ENCODE measurements at places on chromosomes 6 and 20.

GRCh38 chr6:85389151-85389797 lies 60.6 kb upstream of the NT5E start:
- no peak for DNase-seq

DNA sequence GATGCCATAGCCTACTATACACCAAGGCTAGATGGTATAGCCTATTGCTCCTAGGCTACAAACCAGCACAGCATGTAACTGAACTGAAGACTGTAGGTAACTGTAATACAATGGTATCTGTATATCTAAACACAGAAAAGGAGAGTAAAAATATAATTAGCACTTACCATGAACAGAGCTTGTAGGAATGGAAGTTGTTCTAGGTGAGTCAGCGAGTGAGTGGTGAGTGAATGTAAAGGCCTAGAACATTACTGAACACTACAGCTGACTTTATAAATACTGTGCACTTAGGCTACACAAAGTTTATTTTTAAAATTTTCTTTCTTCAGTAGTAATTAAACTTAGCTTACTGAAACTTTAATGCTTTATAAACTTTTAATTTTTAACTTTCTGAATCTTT lies 129.5 kb downstream of the BTBD9 start:
- DNase-seq = no peak

DNA sequence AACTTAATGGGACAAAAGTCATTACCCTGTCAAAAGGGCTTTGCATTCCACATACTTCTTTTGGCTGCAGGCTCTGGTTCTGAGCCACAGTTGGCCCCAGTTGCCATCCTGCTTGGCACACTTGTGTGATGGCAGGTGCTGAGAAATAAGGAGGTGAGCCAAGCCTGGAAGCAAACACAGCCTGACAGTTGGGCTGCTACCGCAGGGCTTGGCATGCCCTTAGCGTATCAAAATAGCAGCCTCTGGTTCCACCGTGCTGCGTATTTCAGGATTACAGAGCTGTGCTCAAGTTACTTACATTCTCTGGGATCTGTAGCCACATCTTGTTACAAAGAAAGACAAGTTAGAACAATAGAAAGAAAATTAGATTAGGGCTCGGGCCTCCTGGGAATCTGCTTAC lies 11.1 kb downstream of the MTHFD1L start:
- no peak for DNase-seq

GRCh38 chr6:38522322-38522721 lies 117.4 kb downstream of the BTBD9 start:
- no peak for DNase-seq

DNA sequence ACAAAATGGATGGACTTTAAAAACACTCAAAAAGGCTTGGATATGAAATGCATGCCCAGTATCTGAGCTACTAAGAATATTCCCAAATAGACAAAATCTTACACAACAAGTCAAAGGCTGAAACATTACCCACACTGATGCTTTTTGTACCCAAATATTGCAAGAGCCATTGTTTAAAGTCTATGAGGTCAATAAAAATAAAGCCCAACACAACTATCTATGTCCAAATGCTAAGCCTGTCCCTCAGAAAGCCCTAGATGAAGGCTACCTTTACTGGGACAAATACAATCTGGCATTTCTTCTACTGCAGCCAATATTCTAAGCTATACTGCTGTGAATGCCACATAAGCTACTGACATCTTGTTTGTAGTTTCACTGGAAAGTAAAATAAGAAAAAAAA lies 54.3 kb downstream of the RALGAPA2 start:
- DNase-seq = no peak

- no peak for DNase-seq
Observed at GRCh38 chr6:3634280-3634816, 117.2 kb downstream of the PXDC1 start.

DNA sequence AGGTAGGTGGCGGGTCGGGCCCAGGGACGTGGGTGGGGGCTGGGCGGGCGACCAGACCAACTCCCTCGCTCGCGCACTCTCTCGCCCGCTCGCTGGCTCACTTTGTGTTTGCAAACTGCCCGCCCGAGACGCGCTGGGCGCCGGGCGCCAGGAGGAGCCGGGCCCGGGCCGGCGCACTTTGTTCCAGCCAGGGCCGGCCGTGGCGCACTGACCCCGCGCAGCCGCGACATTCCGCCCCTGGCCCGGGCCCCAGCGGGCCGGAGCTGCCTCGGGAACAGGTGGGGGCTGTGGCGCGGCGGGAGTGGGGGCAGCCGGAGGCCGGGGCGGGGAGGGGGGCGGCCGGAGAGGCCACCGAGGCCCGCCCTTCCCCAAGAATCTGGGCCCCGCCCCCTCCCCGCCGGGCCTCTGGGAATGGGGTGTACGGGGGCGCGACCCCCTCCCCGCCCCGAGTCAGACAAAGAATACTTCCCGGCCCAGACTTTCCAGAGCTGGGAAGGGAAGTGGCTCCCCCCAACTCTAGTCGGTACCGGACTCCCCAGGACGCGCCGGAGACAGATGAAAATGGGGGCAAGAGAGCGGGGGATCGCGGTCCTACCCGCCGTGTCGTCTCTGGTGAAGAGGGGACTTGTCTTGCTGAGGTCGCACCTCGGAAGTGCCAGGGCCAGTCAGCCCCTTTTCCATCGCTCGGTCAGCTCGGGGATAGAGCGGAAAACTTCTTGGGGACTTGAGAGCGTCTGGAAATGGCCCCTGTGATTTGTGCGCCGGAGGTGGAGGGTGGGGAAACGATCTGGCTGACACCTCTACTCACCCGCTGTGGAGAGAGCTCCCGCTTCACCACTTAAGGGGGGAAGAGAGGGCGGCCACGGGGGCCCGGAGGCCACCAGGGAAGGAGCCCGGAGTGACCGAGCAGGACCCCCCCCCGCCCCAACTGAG lies 951 bp downstream of the FOXP4 start:
- DNase-seq = peak; percentile 58

GRCh38 chr20:23823621-23824324 lies 2.8 kb downstream of the CST2 start:
- no peak for DNase-seq

DNA sequence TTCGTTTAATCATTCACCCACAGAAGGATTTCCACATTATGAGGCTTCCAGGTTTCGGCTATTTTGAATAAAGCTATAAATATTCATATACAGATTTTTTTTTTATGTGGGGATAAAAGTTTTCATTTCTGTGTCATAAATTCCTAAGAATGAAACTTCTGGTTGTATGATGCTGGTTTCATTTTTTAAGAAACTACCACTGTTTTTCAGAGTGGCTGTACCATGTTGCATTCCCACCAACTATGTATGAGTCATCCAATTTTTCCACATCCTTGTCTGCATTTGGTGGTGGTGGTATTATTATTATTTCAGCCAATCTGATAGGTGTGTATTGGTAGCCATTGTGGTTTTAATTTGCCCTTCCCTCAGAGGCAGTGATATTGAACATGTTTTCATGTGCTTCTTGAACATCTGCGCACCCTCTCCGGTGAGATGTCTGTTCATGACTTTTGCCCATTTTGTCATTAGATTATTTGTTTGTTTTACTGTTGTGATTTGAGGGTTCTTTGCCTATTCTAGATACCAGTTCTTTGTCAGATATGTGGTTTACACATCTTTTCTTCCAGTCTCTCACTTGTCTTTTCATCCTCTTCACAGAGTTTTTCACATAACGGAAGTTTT lies 75.5 kb downstream of the DOK5 start:
- no peak for DNase-seq

- no peak for DNase-seq
Observed at GRCh38 chr6:123509112-123509511, 127.6 kb downstream of the TRDN start.

DNA sequence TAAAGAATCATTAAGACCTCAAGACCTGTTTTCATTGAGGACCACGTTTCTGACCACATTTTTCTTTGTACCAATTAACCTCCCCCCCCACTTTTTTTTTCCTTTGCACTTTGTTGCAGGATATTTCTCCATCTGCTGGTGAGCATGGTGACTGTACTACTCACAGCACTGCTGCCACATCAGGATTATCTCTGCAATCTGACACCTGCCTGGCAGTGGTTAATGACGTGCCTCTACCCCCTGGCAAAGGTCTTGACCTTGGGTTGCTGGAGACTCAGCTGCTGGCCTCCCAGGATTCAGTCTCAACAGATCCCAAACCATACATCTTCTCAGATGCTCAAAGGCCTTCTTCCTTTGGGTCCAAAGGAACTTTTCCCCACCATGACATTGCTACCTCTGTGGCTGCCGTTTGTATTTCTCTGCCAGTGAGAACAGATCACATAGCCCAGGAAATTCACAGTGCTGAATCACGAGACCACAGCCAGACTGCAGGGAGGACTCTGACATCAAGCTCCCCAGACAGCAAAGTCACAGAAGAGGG lies 46.6 kb upstream of the EDN3 start:
- no peak for DNase-seq

DNA sequence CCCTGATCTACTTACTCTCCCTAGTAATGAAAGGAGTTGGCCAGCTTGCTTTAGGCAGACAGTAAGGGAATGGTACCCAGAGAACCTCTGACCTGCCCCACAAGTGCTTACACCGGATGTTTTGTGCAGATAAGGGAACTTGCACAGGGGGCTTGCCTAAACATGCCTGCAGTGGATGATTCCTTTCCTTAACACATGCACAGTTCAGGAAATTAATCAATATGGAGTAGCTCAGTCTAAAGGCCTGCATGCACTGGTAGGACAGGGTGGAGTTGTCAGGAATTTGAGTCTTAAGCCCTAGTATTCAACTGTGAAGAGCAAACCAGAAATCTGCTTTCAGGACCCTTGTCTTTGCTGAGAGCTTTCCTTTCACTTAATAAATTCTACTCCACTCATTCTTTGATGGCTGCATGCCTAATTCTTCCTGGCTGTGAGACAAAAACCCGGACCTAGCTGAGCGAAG lies 3.9 kb upstream of the TRIM38 start:
- DNase-seq = peak; percentile 17

- DNase-seq = no peak
Observed at GRCh38 chr6:33962246-33963027, 158.6 kb upstream of the MLN start.

DNA sequence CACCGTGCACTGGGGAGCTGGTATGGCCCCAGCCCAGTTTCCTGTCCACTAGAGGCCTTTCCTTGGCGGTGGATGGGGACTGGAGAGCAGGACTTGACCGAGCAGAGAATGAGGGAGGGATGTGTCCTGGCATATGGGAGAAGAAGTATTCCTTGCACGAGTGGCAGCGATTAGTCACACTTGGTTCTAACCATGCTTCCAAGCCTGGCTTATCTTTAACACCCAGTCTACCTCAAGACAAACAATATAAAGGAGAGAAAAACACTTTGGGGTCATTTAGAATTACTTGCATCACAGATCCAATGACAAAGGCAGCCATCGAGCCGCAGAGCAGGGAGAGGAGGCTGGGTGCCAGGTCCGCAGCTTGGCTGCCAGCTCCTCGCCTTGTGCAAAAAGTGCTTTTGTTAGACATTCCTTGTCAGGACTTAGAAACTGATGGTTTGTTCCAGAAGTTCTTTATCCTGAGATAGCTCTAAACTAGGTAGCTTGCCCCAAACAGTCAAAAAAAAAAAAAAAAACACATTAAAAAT lies 214.9 kb upstream of the GMDS start:
- DNase-seq = no peak

DNA sequence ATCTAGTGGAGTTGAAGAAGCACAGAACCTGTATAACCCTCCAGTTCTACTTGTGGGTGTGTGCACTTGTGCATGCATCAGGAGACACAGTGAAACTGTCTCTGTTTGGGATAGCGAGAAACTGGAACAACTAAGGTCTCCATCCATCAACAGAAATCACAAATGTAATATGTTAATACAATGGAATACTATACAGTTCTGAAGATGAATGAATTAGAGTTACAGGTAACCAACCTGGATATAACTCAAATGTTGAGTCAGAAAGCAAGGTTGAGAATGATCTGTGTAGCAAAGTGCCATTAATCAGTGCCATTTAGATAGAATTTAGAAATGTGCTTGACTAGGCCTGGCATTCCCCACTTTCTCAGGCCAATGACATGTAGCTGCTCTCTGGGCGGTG lies 4.6 kb upstream of the NSFL1C start:
- no peak for DNase-seq

GRCh38 chr20:3825526-3825925 lies 5.2 kb downstream of the AP5S1 start:
- no peak for DNase-seq

- no peak for DNase-seq
Observed at GRCh38 chr20:21559305-21559704, 45.4 kb upstream of the NKX2-2 start.

Measured in OCI-LY7 (cell line).